Pancreas (tissue), 10 donors: ENCODE measurements at places on chromosomes 7 and 10.

GRCh38 chr10:79443338-79444198, 1.9 kb downstream of the ZCCHC24 start:
- DNase-seq = no peak

DNA sequence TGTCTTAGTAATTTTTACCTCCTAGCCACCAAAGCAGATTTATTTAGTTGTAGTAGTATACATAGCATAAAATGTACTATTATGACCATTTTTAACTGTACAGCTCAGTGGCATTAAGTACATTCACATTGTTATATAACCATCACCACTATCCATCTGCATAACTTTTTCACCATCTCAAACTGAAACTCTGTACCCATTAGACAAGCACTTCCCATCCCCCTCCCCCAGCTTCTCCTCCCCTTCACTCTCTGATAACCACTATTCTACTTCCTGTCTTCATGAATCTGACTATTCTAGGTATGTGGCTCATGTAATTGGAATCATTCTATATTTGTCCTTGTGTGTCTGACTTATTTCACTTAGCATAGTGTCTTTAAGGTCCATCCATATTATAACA, 71.9 kb downstream of the MRPL32 start:
- no peak for DNase-seq

DNA sequence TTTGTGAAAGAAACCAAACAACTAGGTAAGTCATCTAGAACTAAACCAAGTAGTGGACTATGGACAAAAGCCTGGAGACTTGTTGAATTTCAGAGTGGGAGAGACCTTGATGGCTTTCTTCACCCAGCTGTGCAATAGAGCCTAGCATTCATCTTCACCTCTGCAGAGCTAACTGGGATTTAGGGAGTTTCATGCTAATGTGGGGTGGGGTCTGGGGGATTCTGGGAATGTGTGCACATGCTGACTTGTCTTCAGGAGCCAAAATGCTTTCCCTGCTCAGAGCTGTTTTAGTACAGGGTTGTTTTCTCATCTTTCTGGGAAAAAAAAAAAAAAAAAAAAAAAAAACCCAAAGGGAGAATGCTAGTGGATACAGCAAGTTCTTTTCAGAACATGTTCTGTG, 81.3 kb upstream of the ARHGAP21 start:
- DNase-seq = no peak

GRCh38 chr7:155667241-155667829, 22.9 kb downstream of the RBM33 start:
- DNase-seq = no peak

- no peak for DNase-seq
Measured at GRCh38 chr7:1691096-1691495, 21.0 kb downstream of the ELFN1 start.
